ENCODE measurements at places on chromosomes 12 and 14.

GRCh38 chr14:54550514-54550913 is 16.4 kb upstream of the SAMD4A start:
- no peak for DNase-seq

GRCh38 chr12:89760783-89761182 is 52.1 kb upstream of the ATP2B1 start:
- DNase-seq = no peak

DNA sequence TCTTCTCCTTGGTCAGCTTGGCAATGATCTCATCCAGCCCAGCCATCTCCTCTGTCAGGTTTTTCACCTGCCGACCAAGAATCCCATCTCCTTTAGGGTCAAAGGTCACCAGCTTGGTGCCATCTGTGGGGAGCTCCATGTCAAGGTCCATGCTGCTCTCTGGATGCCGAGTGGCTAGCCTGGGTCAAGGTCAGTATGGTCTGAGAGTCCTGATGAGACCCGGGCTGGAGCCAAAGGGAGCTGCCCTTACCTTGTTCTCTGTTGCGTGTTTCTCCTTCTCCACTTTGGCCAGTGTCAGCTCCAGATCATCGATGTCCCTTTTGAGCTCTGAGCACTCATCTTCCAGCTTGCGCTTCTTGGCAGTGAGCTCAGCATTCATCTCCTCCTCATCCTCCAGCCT is 11.8 kb downstream of the MYH7 start:
- no peak for DNase-seq

- peak; percentile 91 for DNase-seq
These were observed 742 bp downstream of the SPSB2 start for GRCh38 chr12:6872073-6873048.

GRCh38 chr14:31926123-31926522 is 151.0 kb upstream of the ARHGAP5 start:
- no peak for DNase-seq

DNA sequence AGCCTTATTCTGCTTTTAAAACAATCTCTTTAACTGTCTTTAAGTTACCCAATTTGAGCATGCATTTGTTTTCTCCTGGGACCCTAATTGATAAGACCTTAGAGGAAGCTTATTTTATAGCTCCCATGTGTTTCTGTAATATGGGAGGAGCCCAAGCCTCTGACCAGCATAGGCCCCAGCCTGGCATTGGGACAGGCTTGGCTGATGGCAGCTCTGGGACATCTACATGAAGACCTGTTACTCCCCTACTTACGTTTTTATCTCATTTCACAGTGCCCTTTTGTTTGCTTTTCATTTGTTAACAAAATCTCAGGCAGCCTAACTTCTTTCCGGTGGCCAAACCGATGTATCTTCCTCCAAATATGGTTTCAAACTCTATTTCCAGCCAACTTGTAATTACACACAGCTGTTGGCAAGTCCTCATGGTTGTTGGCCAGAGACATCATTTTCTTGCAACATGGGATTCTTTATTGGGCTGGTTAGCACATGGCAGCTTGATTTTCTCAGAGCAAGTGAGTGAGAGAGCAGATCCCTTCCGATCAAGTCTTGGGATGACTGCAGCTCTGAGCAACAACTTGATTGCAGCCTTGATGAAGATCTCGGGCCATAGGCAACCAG is 1117.5 kb downstream of the AACS start:
- peak; percentile 56 for DNase-seq

DNA sequence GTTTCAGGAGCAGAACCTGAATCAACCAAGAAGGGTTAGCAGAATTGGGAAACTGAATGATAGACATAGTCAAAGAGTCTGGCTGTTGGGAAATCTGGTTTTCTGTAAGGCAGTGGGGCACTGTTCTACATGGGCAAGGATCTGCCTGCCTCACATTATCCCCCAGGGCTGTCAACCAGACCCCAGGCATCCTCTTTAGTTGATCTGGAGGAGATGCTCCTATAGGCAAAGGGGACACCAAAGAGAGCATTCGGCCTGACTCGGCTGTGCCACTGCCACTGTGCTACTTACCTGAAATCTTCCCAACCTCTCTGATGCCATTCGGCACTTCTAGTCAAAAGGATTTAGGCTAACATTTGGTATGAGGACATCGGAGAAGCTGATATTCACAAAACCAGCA is 4.1 kb downstream of the ISCU start:
- DNase-seq = no peak

- no peak for DNase-seq
These were observed 43.0 kb downstream of the SRRM4 start for GRCh38 chr12:119024356-119024755.

DNA sequence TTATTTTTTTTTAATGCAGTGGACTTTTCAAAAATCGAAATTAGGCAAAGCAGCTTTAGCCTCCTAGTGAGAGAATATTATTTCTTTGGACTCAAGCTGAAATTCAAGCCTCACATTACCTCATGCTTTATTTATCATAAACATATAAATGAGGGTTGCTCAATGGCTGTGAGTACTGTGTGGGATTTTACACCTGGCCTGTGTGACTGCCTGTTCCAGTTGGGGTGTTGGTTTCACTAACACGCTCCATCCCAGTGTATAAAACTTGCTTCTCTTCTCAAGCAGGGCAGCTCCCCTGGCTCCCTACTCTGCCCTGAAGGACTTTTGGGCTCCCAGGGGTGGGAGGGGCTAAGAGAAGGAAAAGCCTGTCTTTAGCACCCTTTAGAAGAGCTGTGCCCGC is 15.0 kb downstream of the ANKLE2 start:
- DNase-seq = no peak

GRCh38 chr14:100168506-100168905 is 9.1 kb upstream of the DEGS2 start:
- no peak for DNase-seq

GRCh38 chr14:73313151-73313550 is 75.8 kb downstream of the PAPLN start:
- no peak for DNase-seq

GRCh38 chr12:9718968-9719367 is 13.9 kb downstream of the CLECL1 start:
- no peak for DNase-seq
